Stimulated activated CD4-positive, alpha-beta T cell treated with anti-CD3 and anti-CD28 coated beads, Interleukin-1b, Interleukin-23, amount 100 ng/mL, for 48 hours (primary cell): ENCODE measurements at places on chromosomes 13 and 19.

DNA sequence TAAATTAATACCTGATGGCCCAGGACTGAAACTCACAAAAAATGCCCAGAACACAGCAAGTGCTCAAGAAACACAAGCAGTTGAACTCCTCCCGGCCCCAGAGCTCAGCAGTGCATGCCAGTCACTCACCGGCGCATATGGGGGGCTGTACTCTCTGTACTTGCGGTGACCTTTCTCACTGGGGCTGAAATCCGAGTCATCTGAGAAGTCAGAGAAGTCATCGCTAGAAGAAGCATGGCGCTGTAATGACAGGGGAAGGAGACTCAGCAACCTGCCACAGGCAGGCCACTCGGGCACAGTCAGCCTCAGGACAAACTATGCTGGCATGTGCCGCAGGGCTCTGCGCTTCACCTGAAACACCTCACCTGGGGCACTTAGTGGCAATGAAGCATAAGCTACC, 19.7 kb downstream of the ZC3H4 start:
- peak; percentile 61 for DNase-seq

GRCh38 chr13:91699863-91700262, 301.4 kb downstream of the GPC5 start:
- DNase-seq = no peak

DNA sequence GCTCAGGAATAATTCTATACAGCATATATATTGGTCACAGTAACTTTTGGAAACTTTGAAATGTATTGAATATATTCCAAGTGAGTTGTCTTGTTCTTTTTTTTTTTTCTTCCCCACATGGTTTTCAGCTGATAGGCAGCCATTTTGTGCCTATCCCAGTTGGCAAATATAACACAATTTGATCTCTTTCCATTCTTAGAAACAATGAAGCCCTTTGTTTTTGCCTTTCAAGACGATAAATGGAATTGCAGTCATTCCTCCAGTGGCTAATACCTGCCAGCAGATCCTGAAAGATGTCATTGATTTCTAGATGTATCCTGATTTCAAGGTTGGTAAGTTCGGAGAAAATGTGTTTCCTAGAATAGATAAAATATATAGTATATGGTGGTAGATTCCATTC, 951.1 kb upstream of the SLC10A2 start:
- no peak for DNase-seq

GRCh38 chr13:112747256-112747655, 57.4 kb downstream of the ATP11A start:
- DNase-seq = no peak

DNA sequence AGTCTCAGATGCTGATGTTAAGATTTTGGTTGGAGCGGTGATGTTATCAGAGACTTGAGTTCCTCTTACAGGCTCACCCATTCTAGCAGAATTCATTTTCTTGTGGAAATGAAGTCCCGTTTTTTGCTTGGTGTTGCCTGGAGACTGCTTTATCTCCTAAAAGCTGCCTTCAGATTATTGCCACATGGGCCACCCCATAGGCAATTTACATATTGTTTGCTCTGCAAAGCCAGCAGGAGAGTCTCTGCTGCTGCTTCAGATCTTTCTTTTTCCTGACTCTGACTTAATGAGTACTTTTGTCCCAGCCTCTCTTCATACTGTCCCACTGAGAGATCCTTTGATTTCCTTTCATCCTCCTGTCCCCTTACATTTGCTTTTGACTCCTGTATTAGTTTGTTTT, 114.6 kb downstream of the TDRD3 start:
- DNase-seq = no peak

DNA sequence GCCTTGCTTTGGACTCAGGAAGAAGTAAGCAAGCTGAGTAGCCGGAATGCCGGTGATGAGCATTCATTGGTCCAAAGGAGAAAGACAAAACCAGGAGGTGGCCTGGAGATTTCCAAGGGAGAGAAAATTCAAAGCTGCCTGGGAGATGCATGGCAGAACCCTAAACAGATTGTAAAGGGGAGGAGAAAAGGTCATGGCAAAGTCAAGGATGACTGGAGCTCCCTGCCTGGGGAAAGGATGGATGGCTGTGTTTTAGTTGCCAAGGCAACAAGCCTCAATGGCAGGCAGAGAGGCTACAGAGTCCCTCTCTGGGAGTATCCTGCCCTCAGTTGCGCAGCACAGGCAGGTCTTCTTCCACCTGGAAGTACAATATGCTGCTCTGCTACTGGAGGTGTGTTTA, 134.0 kb downstream of the ENOX1 start:
- no peak for DNase-seq

DNA sequence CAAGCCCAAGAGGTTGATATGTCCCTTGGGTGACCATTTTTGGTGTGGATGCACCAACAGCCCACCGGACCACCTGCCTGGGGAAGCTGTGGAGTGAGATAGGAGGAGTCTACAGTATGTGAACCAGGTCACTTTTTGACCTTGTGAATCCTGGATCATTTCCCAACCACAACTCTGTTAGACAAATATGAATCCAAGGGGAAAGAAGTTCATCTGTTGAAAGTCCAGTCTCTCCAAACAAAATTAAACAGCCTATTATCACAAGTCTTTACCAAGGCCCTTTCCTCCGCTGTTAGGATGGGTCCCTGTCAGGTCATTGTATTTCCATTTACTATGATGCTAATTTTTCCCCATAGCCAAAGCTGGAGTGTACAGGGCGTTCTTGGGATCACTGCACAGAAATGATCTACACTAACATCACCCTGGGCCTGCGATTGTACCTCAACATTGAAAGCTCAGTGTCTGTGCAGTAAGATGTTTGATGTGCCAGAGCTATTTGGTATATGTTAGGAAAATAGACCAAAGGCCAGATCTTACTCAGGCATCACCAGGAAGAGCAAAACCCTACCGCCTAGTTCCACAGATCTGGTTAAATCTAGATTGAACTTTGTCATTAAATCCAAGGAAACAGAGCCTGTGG, 117.1 kb downstream of the STARD13 start:
- no peak for DNase-seq

- DNase-seq = no peak
These were observed 188.5 kb downstream of the LACC1 start for GRCh38 chr13:44068169-44068568.

- DNase-seq = no peak
These were observed 17.8 kb upstream of the FOSB start for GRCh38 chr19:45450012-45450333.

GRCh38 chr19:13150187-13150930, at the start of the genes IER2 and STX10:
TSS of gene IER2 (plus strand) at chr19:13150411. CDS start at chr19:13153187, 2,776 bp downstream.
TSS of gene STX10 (minus strand) at chr19:13150375. CDS start at chr19:13150173, 202 bp downstream.
- peak; percentile 92 for DNase-seq

GRCh38 chr13:111153977-111154332, 38.8 kb downstream of the ARHGEF7 start:
- peak; percentile 60 for DNase-seq

GRCh38 chr19:10730932-10731331, 13.1 kb downstream of the DNM2 start:
- DNase-seq = no peak
